ENCODE measurements at places on chromosomes 2 and 18.
A peak's percentile ranks its signal among the peaks of the same experiment; 100 is the strongest.

DNA sequence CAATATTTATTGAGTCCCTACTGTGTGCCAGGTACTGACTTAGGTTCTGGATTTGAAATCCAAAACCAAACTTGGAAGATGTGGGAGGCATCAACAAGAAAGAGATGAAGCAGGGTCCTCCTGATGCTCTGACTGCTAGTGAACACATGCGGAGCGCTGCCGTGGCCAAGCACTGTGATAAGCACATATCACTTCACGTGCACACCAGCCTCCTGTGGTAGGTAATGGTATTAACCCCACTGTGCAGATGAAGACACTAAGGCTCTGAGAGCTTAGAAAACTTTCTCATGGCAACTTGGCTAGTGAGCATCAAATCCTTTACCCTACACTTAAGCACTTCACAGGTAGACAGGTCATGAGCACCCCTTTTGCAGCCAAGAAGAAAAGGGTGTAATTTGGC lies 216.1 kb downstream of the HAUS1 start:
- no peak for DNase-seq

DNA sequence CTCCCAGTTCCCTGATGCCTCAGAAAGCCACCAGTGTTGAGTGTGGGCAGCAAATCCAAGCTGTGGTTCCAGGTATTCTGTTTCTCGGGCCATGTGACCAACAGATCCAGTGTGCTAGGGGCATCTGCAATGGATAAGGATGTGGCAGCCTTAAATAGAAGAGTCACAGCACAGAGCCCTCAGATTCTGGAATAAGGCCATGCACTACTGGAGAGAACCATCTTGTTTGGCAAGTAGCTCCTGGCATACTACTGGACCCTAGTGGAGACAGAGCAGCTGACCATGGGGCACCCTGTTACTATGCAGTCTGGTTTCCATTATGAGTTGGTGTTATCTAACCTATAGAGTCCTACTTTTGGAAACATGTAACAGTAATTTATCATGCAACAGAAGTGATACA lies 53.3 kb upstream of the ZBTB7C start:
- DNase-seq, result no peak

GRCh38 chr18:78303519-78304191 lies 676.0 kb upstream of the SALL3 start:
- no peak for DNase-seq

DNA sequence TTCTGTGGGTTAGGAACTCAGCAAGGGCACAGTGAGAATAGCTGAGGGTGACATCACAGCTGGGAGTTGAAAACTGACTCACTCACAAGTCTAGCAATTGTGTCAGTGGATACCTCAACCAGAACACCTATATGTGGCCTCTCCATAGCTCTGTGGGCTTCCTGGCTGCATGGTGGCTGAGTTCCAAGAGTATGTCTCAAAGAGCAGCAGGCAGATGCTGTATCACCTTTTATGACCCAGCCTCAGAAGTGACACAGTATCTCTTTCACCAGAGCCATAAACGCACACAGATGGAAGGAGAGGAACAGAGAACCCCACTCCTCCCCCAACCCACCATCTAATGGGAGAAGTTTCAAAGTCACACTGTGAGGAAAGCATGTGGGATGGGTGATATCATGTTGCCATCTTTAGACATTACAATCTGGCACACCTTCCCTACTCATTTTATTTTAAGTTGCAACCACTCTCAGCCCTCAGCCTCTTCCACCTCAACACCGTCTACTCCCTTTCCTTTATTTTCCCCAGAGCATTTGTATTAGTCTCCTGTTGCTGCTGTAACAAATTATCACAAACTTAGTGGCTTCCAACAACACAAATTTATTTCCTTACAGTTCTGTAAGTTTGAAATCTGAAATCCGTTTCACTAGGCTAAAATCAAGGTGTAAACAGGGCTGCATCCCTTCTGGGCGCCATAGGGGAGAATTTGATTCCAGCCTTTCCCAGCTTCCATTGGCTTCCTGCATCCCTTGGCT lies 134.6 kb upstream of the SPATS2L start:
- no peak for DNase-seq

GRCh38 chr2:32523686-32524085 lies 104.2 kb upstream of the TTC27 start:
- DNase-seq, result no peak

DNA sequence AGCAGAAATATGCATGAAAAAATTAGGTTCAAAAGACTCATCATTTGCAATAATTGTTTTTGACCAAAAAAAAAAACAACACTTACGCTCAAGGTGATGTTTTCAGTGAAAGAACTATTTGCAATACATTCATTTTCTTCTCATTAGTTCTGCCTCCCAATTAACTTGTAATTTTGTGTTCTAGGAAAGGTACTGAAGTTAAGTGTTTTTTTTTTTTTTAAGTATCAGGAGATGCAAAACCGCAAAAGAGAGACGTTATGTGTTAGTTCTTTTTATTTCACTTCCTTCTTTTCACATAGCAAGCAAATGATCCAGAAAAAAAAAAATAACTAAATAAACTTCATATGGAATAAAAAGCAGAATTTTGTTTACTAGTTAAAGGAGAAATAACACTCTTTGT lies 735.2 kb upstream of the GCFC2 start:
- DNase-seq, result no peak

DNA sequence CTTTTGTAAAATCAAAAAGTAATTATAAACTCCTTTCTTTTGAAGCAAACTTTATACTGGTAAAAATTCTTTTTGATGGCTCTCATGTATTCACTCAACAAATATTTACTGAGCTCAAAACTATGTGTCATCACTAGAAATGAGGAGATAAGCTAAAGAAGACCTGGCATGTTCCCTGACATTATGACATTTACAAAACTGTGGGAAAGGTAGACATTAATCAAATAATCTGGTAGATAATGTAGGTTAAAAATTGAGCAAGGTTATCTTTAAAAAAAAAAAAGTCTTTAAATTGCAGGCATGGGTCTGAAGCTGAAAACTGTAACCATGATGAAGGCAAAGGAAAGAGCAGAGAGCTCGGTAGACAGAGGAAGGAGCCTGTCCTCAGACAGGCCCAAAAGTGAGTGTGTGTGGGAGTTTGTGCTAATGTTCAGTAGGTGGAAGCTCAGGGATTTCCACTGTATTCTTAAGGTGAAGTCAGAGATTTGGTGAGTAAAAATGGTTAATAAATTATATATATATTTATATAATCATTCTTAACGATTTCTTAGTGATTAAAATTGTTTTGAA lies 612.9 kb downstream of the LRP1B start:
- DNase-seq, result no peak

- no peak for DNase-seq
These were observed 664.7 kb downstream of the BCL11A start for GRCh38 chr2:59888706-59889105.

GRCh38 chr2:216777637-216778273 lies 82.1 kb downstream of the TNP1 start:
- peak; percentile 16 for DNase-seq

DNA sequence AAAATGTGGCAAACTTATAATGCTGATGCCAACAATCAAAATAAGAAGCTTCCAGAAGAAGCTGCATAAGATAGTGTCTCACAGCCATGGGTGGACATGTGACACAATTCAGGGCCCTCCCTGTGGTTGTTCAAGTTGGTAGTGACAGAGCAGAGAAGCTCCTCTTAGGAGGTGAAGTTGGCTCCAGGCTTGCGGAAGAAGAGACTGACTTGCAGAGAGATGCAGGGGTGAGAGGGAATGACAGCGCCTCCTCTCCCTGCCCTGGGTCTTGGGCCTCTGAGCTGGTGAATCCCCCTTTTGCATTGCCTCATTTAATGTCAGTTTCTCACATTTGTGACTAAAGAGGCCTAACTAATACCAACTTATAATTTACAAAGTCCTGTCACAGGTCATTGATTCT lies 23.0 kb upstream of the RHOB start:
- DNase-seq, result no peak

GRCh38 chr2:127086990-127087790 lies 19.8 kb downstream of the BIN1 start:
- no peak for DNase-seq

DNA sequence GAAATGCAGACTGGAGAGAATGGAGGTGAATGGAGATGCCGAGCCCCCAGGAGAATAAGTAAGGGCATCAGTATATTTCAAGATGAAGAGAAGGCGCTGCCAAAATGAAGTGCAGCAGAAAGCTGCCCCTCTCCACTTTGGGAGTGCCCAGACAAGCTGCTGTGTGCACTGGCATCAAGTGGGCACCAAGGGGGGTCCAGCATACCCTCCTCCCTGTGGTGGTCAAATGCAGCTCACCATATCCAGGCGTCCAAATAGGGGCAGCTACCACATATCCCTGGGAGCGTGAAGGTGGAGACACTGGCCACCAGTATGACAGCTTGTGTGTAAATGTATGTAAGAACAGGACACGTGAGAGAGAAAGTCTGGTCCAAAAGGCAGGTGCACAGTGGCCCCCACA lies 236.6 kb downstream of the KLHL29 start:
- no peak for DNase-seq

DNA sequence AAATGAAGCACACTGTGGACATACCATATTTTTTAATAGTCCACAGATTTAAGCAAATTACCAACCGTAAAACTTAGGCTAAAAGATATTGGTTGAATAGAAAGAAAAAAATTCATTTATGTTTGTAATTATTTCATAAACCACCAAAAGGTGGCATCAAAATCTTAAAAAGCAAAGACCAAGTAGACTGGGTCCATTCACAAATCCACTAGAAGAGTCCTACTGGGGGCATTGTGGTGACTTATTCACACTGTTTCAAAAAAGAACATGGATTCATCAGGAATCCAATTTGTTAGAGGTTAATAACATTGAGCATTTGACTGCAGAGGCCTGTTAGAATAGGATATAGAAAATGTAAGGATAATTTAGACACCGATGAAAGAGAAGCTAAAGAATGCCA lies 194.9 kb upstream of the KYNU start:
- no peak for DNase-seq

DNA sequence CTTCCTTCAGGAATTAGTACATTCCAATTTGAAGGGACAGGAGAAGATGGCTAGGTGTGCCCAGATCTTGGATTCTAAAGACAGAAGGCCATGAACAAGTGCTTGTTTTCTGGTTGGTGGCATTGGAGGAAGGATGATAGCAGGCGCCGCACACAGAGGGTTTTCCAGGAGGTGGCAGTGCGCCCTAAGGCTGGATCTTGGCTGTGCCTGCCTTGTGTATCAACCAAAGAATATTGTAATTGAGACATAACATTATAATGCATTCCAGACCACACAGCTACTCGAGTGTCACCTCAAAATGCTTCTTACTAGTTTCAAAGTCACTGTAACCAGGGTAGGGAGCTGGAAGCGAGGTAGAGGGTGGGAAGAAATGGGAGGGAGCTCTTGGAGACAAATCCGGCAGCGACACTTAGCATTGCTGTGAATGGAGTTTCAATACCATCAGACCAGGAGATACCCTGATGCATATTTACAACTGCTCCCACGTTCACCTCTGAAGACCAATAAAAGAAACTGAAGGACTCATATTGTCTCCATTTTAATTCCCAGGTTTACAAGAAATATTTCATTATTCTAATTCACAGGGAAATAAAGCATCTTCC lies 42.5 kb downstream of the CPO start:
- DNase-seq, result peak; percentile 32

DNA sequence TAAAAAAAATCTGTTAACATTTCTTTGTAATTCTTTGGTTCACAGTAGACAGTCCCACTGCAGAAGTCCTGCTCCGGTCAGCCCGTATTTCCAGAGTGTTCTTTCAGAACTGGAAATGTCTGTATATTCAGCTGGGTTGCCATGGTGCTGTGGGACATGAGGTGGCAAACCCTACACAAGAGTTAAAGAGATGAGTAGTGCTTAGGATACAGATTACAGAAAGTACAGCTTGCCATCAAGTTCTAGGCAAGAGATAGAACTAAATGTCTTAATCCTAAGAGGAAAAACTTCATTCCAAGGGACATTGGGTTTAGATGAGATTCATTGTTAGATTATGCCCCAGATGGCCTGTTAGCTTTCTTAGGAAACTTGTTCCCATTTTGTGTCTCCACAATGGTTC lies 60.1 kb downstream of the FMNL2 start:
- DNase-seq, result no peak

DNA sequence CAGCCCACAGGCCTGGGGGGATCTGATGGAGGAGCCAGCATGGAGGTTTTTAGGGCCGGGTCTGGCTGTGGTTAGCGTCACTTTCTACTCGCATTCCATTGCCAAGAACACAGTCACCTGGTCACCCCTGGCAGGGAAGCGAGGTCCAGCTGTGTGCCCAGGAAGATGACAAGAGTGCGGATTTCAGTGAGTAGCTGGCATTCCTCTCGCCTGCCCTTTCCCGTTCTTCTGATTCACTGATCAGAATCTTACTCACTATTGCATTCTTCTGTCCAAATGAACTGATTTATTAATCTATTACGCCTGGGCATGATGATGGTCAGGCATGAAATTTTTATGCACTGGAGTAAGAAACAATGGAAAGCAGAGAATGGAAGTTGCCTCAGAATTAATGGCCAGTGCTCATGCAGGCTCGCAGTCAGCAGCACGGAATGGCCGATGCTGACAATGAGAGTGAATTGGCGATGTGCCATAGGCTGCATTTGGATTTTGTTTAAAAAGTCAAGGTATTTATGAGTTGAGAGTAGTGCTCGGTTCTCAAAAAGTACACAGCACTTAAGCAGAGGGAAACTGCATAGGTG lies 76.4 kb upstream of the MGAT5 start:
- DNase-seq, result no peak

- DNase-seq, result no peak
These were observed 853 bp downstream of the GNAL start for GRCh38 chr18:11689669-11690565.

DNA sequence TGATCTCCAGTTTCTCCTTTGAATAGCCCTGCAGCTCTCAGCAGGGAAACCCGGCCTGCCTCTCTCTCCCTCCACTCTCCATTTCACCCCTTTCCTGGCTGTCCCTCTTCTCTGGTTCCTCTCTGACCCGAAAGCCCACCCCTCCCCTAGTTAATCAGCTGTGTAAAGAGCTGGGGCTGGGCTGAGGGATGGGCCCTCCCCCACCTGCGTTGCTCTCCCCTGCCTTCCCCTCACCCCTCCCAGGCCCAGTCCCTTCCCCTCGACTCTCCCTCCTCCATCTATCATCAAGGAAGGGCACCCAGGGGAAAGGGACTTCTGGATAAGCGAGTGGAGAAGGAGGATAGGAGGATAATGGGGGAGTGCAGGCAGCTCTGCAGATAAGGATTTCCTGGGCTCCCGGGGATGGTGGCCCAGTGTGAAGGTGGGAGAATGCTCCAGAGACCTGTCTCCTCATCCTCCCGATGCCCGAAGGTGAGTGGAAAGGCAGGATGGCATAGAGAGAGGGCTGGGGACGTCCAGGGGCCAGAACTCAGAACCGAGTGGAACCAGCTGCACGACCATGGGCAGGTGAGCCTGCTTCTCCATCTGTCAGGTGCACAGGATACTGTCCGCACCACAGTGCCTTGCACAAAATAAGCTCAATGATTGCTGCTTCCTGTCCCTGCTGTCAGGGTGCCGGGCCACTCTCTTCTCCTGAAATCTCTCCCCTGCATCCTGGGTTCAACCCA lies 12.0 kb downstream of the SLC30A3 start:
- no peak for DNase-seq

- DNase-seq, result no peak
These were observed 19.4 kb upstream of the RMND5A start for GRCh38 chr2:86700690-86701089.

GRCh38 chr18:21291106-21291505 lies 49.1 kb downstream of the GREB1L start:
- no peak for DNase-seq
